ENCODE measurements at places on chromosomes 11 and 22. TPM values are rescaled to one million over a fixed set of nuclear protein-coding genes. Genes with fewer than 3 reads are reported as not detected.

DNA sequence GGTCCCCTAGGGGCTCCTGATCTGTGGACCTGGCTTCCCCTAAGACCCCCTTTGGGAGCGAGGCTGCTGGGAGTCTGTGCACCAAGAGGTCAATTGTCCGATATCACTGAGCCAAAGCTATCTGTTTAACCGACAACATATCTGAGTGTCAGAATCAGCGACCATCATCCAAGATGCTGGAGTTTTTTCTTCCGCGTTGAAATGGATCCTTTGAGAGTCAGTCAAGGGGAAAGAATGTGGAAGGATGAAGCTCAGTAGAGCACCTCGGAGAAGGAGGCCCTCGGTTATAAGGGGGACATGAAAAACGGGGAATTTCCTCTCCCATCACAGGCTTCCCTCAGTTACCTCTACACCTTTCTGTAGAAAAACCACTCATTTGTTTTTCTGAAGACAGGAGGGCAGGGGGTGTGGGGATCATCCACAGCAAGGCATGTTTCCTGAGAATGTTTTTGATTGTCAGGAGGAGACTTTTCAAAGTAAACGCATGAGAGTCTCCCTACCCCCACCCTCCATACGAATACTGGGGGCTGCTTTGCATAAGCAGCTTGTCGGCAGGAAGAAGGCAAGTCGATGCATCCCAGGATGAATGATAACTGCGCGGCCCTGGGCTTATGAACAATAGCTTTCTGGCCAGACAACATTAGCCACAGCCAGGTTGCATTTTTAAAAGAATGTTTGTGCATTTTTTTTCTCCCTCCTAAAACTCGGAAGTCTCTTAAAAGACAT lies 37.7 kb upstream of the CCND1 start:
- no peak for DNase-seq

- DNase-seq, result no peak
Measured at GRCh38 chr11:121340032-121340580, 47.5 kb downstream of the SC5D start.

DNA sequence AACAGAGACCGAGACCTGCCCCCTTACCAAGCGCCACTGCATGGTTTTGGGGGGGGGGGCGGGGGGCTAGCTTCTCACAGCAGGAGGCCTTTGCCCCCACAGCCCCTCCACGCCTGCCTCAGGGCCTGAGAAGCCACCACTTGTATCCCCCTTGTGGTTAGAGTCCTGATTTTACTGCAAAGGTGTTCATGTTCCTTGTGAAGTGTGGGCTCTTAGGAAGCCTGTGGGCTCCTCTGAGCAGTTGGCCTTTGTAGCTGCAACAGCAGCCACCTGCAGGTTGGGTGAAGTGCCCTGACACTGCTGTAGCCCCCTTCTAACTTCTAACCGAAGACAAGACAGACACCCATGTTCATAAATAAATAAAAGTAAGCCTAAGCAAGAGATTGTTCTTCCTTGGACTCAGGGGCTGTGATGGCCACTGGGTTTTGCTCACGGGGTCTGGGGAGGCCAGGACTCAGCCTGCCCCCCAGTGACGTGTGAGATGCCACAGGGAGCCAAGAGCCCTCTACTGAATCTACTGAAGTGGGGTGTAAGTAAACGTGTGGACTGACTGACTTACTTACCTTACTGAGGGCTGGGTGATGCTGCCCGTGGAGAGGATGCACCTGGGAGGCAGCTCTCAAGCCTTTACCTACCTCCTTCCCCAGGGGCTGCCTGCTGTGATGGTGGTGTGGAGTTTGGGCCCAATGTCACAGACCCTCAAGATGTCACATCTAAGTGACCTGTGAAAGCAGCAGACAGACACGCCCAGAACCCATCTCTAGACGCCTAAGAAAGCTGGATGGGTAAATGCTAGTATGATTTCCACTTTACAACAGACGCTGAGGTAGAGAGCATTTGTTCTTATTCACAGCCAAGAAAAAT lies 25.8 kb downstream of the USP35 start:
- DNase-seq, result no peak

DNA sequence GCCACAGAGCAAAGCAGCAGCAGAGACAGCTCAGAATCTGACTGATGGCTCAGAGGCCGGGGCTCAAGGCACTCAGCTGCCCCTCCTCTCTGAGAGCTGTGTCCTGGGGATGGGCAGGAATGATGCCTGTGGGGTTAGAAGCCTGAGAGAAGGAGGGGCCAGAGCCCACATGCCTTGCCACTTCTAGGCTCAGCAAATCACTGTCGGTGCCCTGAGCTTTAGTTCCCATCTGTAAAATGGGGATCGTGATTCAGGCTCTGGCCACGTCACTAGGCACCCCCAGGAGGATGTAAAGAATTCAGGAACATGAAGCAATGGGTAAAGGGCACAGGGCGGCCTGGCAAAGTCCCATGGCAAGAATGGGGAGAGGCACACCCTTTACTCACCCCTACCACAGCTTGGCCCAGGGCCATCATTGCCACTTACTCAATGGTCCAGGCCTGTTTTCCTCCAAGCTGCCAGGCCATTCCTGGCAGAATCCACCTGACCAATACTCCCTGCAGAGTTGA lies 3.4 kb upstream of the CDC42EP2 start:
- peak; percentile 76 for DNase-seq

DNA sequence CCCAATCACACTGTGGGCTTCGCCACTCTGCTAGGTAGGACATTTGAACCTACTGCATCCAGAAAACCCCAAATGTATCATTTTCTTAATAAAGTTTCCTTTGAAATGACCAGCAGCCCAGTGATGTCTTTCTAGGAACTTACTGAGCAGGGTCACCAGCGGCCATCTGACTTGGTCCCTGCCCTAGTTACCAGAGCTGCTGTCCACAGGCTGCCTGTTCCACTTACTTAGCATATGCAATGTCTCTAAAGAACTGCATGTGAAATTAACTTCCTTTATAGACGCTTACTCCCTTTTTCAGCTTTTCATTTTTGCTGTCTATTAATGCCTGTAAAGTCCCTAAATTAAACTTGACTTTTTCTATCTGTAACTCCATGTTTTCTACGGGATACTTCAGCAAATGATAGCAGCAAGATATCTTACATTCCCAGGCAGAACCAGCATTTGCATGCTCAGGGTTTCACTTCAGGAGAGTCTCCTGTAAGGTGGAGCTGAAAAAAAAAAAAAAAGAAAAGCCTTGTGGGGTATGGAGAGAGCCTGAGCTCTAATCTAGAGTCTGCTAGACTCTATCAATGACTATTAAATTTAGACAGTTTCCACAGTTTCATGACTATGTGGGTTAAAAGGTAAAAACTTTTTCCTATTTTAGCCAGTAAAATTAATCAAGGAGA lies 125.0 kb downstream of the FAT3 start:
- no peak for DNase-seq

- DNase-seq, result no peak
Measured at GRCh38 chr11:61913699-61914395, 3.5 kb downstream of the RAB3IL1 start.

- DNase-seq, result no peak
Measured at GRCh38 chr11:111176603-111177002, 68.9 kb upstream of the POU2AF2 start.

DNA sequence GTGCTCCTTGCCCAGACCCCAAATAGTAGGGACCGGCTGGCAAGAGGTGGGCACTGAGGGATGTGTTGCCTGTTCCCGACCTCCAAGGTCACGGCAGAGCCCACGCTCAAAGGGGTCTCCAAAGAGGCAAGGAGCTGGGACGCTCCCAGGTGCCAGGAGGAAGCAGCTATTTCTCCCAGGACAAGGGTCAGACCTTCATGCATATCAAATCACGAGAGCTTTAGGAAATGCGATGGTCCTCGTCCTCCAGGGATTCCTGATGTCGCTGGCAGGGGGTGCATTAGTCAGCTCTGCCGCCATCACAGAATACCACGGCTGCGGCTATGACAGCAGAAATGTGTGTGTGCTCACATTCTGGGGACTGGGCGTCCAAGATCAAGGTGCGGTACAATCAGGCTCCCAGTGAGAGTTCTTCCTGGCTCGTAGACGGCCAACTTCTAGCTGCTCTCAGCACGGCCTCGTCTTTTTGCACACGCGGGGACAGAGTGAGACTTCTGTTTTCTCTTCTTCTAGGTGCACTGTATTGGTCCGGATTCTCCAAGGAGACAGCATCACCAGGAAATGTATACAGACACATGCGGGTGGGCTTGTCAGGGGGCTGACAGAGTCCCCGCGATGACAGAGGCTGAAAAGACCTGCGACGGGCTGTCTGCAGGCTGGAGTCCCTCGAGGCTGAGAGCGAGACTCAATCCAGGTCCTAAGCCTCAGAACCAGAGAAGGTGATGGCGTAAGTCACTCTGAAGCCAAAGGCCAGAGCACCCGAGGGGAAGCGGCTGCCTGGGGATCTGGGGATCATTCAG lies 81.6 kb downstream of the SHANK2 start:
- DNase-seq, result no peak

DNA sequence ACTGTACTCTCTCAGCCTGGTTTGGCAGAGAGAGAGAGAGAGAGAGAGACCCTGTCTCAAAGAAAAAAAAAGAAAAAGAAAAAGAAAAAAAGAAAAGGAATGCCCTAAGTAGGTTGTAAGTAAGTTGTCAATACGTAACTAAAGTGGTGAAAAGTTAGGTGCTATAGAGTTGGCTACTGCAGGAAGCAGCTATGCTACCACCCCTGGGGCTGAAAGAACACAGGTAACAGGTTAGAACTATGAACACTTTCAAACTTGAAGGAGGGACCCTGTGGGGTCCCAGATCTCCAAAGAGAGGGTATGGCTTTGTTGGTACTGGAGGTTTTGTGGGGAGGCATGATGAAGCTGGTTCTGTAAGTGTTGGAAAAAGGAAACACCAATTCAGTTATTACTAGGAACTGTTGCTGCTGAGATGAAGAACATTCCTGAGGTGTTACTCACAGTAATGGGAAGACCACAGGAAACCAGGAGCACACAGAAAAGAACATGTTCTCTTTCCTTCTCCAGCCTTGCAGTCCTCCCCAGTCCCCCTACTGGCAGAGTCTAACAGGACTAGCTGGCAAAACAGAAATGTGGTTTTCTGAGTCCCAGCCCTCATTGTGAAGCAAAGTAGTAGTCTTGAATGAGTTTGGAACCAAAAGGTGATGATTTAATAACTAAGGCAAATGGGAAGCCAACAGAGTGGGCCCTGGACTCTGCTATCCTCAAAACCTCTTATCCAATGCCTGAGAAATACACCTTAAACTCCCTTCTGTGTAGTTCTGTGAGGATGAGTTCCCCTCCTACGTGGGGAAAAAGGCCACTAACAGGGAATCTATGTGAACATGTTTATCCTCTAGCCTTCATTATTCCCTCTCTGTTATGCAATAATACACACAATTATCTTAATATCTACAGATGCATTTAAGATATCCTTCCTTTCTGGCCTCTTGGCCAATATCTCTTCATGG lies 427.0 kb upstream of the DDI1 start:
- DNase-seq, result no peak

- DNase-seq, result no peak
Measured at GRCh38 chr11:31922450-31922849, 111.3 kb upstream of the PAX6 start.

GRCh38 chr11:86606270-86606835 lies 66.1 kb downstream of the ME3 start:
- DNase-seq, result no peak

DNA sequence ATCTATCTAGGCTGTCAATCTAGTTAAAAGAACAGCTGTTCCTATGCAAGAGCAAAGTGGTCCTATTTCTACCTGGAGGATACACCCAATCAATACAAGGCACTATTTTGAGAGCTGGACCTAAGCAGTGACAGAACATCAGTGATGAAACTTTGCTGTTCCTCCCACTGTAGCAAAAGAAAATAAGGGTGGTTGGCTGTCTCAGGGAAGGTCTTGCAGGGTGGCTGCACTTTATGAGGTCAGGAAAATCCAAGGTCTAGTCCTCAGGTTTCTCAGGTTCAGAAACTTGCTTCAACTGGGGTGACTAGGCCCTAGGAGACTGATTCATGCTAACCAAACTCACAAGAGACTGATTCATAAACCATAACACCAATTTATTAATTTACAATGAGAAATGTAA lies 11.6 kb downstream of the CPSF7 start:
- DNase-seq, result no peak

DNA sequence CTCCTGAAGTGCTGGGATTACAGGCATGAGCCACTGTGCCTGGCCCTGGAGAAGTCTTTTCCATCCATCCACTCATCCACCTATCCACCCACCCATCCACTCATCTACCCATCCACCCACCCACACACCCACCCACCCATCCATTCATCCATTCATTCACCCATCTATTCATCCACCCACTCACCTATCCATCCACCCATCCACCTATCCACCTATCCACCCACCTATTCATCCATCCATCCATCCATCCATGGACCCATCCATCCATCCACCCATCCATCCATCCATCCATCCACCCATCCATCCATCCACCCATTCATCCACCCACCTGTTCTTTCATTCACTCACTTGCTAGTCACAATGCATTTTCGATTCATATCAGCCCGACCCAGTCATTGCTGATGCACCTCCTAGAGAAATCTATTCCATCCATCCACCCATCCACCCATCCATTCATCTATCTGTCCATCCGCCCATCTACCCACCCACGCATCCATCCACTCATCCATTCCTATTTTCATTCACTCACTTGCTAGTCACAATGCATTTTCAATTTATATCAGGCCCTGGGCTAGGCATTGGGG lies 17.7 kb upstream of the SUN2 start:
- DNase-seq, result no peak

GRCh38 chr11:108775324-108775723 lies 110.5 kb downstream of the DDX10 start:
- no peak for DNase-seq

DNA sequence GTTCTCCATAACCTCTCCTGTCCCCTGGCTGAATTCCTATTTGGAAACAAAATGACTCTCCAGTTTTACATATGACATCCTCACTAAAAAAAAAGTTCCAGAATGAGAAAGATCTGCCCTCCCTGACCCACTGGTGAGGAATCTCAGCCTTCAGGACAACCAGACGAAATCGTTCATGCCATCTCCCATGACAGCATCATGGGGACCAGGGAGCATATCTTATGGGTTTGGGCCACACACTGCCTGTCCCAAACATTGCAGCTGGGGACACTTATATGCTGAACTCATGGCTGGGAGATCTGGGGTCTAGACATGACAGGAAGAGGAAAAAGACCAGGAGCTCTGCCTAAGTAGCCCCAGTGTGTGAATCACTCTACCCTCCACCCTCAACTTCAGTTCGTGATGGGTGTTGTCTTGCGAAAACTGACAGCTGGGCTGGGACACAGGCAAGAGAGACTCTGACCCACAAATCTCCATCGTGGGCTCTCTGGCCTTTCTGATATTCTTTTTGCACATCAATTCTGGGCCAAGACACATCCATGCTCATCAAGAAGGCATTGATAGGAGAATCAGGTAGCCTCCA lies 102.0 kb downstream of the ZNF280B start:
- DNase-seq, result no peak

GRCh38 chr11:77084581-77085191 lies 17.9 kb downstream of the CAPN5 start:
- no peak for DNase-seq

GRCh38 chr11:40306938-40307548 lies 1152.4 kb downstream of the LRRC4C start:
- no peak for DNase-seq

Gene WNT7B
- not detected for polyA plus RNA-seq

Gene PLAAT5
- polyA plus RNA-seq, result 4.2 TPM

Gene IL17REL
- not detected for polyA plus RNA-seq

Gene UBQLN3
- polyA plus RNA-seq, result 0.05 TPM

Gene WNT11
- polyA plus RNA-seq, result 2.9 TPM

Gene DRD2
- polyA plus RNA-seq, result 0.05 TPM

Gene LRRC55
- polyA plus RNA-seq, result 0.02 TPM

Gene CDON
- polyA plus RNA-seq, result 4.4 TPM

Gene LRFN4
- polyA plus RNA-seq, result 11.8 TPM

Gene PKDREJ
- polyA plus RNA-seq, result 0.07 TPM

Gene OR52I2
- polyA plus RNA-seq, result not detected

Gene CHEK2
- polyA plus RNA-seq, result 4.1 TPM

Gene LRRC75B
- polyA plus RNA-seq, result 6.1 TPM

Gene MMP3
- not detected for polyA plus RNA-seq

Gene GDPD4
- 0.52 TPM for polyA plus RNA-seq

Gene PRCP
- polyA plus RNA-seq, result 69.1 TPM

Data from right cardiac atrium (tissue), 5 donors.